ENCODE measurements at places on chromosomes 6 and 20.

DNA sequence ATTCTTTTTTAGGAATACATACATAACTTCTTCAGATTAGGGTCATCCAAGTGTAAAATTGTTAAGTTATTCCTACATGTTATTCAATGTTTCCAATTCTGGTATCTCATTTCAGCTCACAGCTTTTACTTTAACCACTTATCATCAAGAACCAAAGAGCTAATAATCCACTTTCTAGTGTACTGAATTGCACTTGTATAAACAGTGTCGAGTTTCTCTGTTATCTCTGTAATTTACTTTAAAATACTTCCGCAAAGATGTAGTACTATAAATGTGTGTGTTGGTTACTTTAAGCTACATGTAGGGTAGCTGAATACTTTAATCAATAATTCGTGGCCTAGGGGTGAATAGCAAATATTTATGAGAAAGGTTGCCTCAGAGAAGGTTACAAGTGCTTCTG, 8.8 kb upstream of the GJA1 start:
- DNase-seq, result no peak

GRCh38 chr6:92748131-92748530, 671.2 kb downstream of the EPHA7 start:
- no peak for DNase-seq

GRCh38 chr6:113616701-113617274, 240.4 kb upstream of the MARCKS start:
- DNase-seq, result no peak

DNA sequence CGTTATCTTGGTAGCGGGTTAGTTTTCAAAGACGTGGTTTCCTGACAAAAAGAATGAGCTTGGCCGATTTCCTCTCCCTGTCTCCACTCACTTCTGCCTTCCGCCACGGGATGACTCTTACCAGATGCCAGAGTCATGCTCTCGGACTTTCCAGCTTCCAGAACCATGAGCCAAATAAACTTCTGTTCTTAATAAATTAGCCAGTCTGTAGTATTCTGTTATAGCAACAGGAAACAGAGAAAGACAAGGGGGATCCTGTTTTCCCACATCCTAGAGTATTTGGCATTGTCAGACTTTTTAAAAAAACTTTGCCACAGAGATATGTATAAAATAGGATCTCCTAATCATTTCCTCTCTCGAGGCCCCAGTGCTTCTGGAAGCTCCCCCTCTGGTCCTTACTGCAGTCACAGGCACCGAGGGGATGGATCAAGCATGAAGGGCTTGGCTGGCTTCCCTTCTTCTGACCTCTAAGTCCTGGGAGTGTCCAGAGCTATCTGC, 84.9 kb upstream of the NAA20 start:
- DNase-seq, result no peak

GRCh38 chr6:158122048-158122447, 46.0 kb downstream of the SERAC1 start:
- DNase-seq, result no peak

GRCh38 chr20:32515631-32516101, 69.5 kb downstream of the NOL4L start:
- DNase-seq, result no peak

DNA sequence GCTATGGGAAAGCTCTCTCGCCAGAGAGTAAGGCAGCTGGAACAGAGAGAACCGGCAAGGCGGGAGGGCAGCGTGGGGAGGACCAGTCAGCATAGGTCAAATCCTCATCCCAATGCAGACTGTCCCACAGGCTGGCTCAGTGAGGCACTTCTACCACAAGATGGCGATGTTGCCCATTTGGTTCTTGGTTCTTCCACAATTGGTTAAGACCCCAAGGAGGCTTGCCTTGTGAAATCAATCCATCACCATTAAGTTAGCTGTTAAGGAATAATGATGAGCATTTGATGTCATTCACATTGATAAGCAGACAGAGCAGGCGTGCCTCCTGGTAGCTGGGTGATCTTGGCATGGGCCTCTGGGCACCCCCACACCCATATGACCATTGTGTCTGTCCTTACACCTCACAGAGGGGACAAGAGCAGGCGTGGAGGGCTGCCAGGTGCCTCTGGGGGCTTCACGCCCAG, 2.4 kb downstream of the CSTL1 start:
- DNase-seq, result peak; percentile 79

DNA sequence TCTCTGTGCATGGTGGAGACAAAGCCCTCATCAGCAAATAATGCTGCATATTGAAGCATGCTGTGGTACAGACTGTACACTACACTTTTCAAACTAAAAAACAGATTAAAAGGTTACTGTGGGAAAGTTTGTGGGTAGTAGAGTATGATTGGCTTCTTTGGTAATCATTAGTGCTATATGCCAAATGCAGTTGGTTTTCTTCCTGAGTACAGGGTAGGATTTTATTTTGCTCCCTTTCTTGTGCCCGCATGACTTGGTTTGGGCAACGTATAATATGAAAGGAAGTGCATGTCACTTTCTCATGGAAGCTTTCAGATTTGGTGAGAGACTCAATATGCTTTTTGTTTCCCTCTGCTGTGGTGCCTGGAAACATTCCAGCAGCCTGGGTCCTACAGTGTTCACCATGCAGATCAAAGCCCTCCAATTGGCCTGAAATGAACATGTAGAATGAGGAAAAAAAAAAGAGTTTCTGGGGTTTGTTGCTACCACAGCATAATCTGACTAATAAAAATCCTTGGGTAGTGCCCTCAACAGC, 270.7 kb upstream of the ADGRB3 start:
- no peak for DNase-seq

DNA sequence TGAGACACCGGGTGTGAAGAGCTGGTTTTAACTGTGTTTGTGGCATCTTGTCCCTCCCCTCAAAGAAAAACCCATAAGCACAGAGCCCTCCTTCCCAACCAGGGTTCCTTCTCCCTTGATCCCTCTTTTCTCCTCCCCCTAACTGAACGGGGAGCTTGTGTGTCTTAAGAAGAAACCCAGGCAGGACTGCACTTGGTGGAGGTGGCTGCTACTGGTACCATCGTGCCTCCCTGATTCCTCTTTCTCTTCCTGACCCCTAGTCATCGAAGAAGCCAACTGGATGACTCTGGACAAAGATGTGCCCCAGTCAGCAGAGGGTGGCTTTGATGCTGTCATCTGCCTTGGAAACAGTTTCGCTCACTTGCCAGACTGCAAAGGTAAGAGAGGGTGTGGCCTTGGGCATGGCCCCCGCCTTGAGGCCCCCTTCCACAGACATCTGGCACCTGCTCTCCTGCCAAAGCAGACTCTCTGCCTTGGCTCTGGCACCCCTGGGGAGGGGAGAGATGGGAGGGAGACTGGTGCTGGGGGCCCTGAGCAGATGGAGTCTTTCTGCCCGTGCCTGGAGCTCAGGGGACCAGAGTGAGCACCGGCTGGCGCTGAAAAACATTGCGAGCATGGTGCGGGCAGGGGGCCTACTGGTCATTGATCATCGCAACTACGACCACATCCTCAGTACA, 2.1 kb downstream of the GNMT start:
- DNase-seq, result no peak

DNA sequence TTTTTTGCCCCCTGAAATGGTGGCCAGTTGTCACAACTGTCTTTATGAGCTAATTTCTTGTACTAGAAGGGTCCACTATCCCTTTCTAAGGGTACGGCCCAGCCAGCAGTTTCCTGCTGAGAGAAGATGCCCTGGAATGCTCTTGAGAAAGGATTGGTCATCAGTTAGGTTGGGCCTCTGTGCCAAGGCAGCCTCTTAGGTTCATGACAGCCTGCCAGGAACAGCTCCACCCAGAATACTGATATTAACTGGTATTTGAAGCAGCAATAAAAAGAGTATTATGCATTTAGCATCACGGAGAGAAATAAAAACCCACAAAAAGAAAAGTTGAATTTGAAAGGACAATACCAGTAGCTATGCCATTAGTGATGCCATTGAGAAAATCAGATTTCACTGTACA, 9.0 kb upstream of the HINT3 start:
- DNase-seq, result no peak

DNA sequence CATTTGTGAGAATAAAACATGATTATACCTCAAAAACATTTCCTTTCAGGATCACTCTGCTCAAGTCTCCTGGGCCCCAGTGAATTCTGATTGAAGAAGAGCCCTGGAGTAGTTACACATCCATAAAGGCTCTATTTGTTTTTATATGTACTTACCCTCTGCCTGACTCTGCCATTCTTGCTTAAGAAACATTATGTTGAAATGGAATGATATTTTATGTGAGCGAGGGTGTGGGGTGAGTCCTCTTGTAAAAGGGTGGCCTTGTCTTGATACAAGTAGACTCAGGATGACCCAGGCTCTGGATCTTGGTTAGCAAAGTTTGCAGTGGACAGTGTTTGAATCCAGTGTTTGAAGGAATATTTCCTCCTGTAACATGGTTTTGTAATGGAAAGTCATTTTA, 215.4 kb upstream of the PREP start:
- no peak for DNase-seq

DNA sequence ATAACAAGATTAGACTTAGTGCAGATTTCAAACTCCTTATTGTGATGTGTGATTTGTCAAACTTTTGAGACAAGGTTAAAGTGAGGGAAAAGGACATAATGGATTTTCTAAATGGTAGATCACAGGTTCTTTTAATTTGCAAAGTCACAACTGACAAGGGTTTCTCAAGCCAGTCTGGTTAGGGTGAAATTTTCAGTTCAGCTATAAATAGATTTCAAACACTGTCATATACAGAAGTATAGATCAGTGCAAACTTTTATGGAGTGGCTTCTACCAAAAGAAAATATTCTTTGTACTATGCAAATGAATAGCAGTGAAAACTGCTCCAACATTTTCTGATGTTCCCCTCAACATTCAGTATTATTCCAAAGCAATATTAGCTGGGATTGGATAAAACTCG, 337.1 kb upstream of the MAN1A1 start:
- DNase-seq, result no peak

DNA sequence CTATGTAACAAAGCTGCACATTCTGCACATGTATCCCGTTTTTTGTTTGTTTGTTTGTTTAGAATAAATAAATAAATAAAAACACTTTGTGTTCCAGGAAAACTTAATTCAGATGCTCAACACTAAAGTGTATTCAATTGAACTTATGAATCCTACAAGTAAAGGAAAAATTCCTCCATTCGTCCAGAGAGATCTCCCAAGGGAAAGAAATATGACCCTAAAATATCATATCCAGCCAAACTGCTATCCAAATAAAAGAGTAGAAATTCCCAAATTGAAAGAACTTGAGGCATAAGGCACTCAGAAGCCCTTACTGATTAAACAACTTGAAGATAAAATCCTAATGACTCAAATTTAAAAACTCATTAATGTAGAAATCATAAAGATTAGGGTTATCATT, 90.4 kb downstream of the MOXD1 start:
- DNase-seq, result no peak

DNA sequence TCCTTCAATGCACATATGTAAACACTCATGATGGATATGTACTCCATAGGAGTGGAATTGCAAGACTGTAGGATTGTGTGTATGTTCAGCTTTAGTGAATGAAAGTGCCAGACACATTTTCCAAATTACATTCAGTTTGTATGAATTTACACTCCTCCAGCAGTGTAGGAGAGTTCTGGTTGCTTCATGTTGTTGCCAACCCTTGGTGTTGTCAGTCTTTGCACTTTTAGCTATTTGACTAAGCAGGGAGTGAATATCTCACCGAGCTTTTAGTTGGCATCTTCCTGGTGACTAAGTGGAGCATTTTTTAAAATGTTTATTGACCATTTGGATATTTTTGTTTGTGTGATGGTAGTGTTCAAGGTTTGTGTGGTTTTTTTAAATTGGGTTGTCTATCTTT, 23.9 kb downstream of the NKX2-4 start:
- DNase-seq, result no peak

DNA sequence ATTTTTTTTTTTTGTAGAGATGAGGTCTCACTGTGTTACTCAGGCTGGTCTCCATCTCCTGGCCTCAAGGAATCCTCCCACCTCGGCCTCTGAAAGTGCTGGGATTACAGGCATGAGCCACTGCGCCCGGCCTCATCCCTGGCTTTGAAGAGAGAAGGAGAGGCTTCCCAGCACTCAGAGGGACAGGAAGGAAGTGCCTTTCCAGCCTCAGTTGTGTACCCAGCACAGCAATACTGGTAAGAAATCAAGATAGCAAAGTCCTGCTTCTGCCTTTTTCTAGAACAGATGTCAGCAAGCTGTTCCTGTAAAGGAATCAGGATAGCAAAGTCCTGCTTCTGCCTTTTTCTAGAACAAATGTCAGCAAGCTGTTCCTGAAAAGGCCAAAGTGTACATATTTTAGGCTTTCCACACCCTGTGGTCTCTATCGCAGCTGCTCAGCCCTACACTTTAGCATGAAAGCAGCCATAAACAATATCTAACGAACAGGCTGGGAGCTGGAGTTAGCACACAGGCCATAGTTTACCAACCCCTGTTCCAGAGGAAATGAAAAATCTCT, 6.3 kb upstream of the PLTP start:
- DNase-seq, result no peak

- DNase-seq, result no peak
Observed at GRCh38 chr6:31689249-31690110, 8.6 kb upstream of the LY6G5C start.

DNA sequence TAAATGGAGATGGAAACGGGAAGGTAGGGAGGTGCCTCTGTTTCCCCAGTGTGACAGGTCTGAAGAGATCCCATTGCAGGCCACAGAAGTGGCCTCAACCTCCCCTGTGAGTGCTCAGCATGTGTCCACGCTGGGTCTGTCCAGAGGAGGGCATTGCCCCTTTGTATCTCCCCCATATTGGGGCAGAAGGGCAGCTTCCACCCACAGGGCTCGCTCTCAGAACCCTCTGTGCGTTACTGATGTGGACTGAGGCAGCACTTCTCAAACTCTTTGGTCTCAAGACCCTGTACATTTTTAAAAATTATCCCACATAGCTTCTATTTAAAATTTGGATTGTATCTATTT, 22.0 kb downstream of the ARFGEF3 start:
- no peak for DNase-seq

DNA sequence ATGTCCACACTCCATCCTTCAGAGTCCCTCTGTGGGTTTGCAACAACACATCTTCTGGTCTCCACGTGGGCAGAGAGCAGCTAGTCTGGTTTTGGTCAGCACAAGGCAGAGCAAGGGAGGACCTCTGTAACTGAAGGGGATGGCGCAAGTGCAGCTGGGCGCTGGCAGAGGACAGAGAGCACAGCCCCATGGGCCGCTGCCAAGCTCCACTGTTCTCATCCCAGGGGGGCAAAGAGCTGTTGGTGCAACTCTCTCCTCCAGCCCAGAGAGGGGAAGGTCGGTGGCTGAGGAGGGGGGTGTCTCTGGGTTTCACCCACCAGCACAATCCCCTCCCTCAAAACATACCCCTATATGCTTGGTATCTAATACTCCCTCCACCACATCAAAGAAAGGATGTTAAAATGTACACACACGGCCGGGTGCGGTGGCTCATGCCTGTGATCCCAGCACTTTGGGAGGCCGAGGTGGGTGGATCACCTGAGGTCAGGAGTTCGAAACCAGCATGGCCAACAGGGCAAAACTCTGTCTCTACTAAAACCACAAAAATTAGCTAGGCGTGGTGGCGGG, 9.1 kb downstream of the ATP9A start:
- DNase-seq, result no peak
